Stimulated activated CD4-positive, alpha-beta T cell treated with anti-CD3 and anti-CD28 coated beads, Interleukin-15, amount 100 ng/mL, for 48 hours (primary cell): ENCODE measurements at places on chromosomes 3 and 15.

- DNase-seq, result no peak
Measured at GRCh38 chr3:45145223-45145622, 955 bp downstream of the CDCP1 start.

GRCh38 chr3:59372346-59372745, 322.5 kb upstream of the CFAP20DC start:
- no peak for DNase-seq

- no peak for DNase-seq
Measured at GRCh38 chr15:62624547-62625378, 417.8 kb upstream of the TPM1 start.

DNA sequence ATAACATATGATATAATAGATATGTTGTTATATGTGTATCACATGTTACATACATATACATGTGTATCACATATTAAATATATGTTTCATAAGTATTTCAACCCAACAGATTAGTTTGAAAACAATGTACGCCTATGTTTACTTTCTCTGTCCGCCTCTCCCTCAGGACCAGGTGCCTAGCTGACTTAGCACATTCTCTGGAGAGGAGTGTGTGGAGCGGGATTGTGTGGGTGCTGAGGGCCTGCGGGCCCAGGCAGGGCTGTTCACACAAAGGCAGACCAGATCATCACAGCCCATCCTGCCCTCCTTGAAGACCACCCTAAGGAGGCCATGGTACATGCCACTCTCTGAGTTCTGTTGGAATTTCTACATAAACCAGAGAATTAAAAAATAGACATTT, 81.0 kb downstream of the PLXNA1 start:
- no peak for DNase-seq

DNA sequence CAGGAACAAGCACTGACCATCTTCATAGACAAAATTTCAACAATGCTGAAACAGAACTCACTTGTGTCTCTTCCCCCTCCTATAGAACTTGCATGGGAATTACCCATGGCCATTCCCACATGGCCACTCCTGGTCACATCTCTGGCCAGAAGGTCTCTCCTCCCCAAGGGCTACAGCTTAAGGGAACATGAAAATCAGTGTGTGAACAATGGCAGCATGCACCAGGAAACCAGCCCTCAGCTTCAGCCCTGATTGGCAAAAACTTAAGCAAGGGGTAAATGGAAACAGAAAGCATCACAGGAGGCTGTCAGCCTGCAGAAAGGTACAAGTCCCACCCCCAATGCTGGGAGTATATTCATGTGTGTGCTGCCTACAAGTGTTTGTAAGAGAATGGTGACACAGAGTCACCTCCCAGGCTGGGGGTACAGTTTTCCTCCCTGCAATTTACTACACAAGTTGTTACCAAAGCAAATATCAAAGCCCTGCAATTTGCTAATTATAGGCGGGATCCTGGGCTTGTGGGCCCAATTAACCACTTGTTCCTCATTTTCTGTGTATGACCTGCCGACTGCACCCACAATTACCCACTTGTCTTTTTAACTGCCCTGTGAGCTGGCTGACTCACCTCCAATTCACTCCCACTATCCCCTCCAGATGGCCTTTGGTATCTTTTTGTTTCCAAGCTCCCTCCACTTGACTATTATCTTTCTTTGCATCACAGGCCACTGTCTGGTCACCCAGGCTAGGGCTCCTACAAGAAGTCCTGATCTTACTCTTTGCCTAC, 84.4 kb upstream of the HES1 start:
- DNase-seq, result no peak

- no peak for DNase-seq
Measured at GRCh38 chr15:33670567-33670966, 297.7 kb upstream of the CHRM5 start.

- DNase-seq, result no peak
Measured at GRCh38 chr3:70984776-70985482, 598.6 kb downstream of the FOXP1 start.
